ENCODE measurements at places on chromosomes 1 and 21. TPM values are rescaled to one million over a fixed set of nuclear protein-coding genes. Genes with fewer than 3 reads are reported as not detected.

ASCL5 gene
- total RNA-seq, result 0.48 TPM

- no peak for DNase-seq
These were observed 48.8 kb downstream of the NID1 start for GRCh38 chr1:236016083-236016482.

CAPZA1 gene
- 82.4 TPM for total RNA-seq

MROH9 gene
- total RNA-seq, result not detected
